ENCODE measurements at places on chromosomes 12 and 14.

- DNase-seq = no peak
Measured at GRCh38 chr12:122978507-122978955, 1.9 kb upstream of the ARL6IP4 start.

- DNase-seq = no peak
Measured at GRCh38 chr14:101069666-101070362, 166.3 kb upstream of the RTL1 start.

DNA sequence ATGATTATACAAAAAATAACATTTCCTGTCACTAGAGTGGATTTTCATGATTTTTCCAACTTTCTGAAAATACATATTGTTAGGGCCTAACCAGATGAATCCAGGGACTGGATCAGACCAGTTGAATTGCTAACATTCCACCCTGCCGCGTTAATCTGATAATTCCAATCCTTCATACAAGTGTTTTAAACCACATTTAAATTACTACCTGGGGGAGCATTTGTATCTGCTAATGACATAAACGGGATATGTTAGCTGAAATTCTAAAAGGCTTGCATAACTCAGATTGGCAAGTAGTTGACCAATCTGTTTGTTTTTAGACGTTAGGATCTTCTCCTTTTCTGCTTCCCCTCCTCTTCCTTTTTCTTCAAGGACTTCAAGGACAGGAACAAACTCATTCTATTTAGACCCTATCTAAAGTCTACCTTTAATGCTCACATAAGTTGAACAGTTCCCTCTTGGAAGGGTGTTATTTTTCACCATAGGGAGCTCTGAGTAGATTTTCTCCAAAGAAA, 239.0 kb downstream of the ADAMTS20 start:
- DNase-seq = no peak

- no peak for DNase-seq
Measured at GRCh38 chr14:91263329-91263728, 18.8 kb upstream of the GPR68 start.

DNA sequence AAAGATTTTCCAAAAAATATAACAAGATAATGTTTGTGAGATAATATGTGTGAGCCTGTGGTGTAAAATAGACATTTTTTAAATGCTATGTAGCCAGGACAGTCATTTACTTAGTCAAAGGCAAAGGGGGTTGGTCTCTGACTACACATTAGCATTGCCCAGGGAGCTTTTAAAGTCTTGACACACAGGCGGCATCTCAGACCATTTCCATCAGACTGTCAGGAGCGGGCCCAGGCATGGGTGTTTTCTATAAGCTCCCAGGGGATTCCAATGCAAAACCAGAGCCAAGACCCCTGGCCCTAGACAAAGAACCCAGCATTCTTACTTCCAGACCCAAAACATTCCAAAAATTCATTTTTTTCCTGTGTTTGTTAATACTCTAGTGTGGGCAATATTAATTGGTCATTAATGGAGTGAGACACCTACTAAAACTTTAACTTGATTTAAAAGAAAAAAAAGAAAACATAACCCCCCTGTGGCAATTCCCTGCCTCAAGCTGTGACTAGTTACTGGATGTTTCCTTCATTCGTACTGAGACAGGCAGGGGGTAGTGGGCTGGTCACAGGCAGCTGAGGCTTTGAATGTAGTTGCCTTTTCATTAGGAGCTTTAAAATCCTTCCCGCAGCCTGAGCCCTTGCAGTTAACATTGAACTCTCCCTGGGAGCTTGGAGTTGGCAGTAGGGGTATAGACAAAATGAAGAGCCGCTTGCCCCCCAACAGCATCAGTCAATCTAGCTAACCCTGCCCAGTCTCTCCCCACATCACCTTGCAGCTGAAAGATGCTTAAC, 103.7 kb downstream of the CMKLR1 start:
- DNase-seq = no peak

GRCh38 chr14:21385188-21385904, 1.5 kb upstream of the SUPT16H start:
- DNase-seq = peak; percentile 27

- DNase-seq = no peak
Measured at GRCh38 chr14:52397844-52398243, 83.7 kb downstream of the PTGER2 start.

DNA sequence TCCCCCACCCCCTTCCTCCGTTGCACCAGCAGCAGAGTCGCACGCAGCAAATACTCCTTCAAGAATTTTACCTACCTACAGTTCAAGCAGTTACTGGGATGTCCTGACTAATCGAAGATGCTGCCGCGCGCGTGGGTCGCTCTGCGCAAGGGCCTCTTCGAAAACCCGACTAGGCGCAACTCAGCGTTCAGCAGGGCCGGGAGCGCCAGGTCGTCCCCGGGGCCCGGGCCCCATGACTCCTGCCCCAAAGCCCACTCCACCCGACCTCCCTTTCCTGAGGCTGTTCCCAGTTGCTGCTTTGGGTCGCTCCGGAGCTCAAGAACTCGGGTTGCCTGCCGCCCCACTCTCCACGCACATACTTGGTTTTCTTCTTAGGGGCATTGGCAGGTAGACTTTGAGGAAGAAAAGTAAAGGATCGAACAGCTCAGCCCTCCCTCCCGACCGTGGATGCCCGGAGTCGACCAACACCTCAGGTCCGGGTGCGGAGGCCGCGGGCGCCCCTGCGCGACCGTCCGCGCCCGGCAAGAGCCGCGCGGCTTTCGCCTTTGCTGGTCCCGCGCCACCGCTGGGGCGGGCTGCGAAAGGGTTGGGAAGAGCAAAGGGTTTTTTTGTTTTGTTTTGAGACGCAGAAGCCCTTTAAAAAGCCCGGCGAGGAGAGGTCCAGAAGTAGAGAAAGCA, 1.9 kb downstream of the BMP4 start:
- no peak for DNase-seq

Measured in CD4-positive, alpha-beta T cell treated with Interleukin-15 for 1 hour (primary cell).